Right renal cortex interstitium (tissue), 3 donors: ENCODE measurements at places on chromosomes 7 and 10. TPM values are rescaled to one million over a fixed set of nuclear protein-coding genes. Genes with fewer than 3 reads are reported as not detected.

Gene MBL2
- polyA plus RNA-seq, result not detected

Gene TFEC
- 31.1 TPM for polyA plus RNA-seq

Gene ERV3-1
- polyA plus RNA-seq, result 22.6 TPM

Gene SH2D4B
- 0.14 TPM for polyA plus RNA-seq

Gene BICC1
- polyA plus RNA-seq, result 90.1 TPM

Gene NUTM2E
- polyA plus RNA-seq, result 1.3 TPM

Gene SYCE1
- 0.26 TPM for polyA plus RNA-seq

Gene SNCG
- polyA plus RNA-seq, result 8.3 TPM

Gene PLAU
- polyA plus RNA-seq, result 34.4 TPM

Gene LEP
- 0.19 TPM for polyA plus RNA-seq

Gene NEUROD6
- not detected for polyA plus RNA-seq

Gene OGDHL
- polyA plus RNA-seq, result 35.0 TPM

Gene MINDY4
- polyA plus RNA-seq, result 10.8 TPM

Gene CXCL12
- polyA plus RNA-seq, result 513 TPM

Gene TAS2R5
- polyA plus RNA-seq, result 2.2 TPM
